Stimulated activated naive CD4-positive, alpha-beta T cell (primary cell): ENCODE measurements at places on chromosomes 2 and 18.

DNA sequence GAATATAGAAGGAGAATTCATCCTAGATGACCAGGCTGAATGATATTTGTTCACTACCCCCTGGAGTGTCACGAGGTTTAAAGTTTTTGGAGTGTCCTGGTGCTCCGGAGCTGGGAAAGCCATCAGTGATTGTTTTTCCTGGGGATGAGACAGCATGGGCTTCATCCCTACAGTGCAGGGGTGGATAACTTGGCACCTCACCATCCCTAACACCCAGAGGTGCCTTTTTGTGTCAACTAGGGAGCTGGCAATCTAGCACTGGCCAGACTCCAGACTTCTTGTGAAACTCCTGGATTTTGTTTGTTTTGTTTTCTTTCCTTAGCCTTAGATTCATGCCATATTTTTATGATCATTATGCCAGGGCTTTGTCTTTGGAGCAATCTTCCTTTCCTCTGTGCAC is 164.8 kb downstream of the PRKCE start:
- no peak for DNase-seq

DNA sequence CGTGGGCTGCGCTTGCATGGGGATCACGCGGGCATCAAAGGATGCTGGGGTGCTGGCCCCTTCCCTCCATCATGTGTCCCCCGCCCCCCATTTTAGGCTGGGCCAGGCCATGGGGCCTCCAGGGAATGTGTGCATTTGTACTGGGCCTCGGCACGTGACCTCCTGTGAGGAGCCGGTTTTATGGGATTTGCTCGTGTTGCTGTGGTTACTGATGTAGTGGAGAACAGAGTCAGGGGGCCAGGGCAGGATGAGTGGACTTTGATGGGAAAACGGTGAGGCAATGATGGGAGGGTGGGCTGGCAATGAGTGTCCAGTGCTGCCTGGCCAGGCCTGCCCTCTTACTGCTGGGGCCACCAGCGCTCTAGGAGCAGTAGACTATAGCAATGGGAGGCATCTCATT is 257.7 kb downstream of the LOXHD1 start:
- no peak for DNase-seq

DNA sequence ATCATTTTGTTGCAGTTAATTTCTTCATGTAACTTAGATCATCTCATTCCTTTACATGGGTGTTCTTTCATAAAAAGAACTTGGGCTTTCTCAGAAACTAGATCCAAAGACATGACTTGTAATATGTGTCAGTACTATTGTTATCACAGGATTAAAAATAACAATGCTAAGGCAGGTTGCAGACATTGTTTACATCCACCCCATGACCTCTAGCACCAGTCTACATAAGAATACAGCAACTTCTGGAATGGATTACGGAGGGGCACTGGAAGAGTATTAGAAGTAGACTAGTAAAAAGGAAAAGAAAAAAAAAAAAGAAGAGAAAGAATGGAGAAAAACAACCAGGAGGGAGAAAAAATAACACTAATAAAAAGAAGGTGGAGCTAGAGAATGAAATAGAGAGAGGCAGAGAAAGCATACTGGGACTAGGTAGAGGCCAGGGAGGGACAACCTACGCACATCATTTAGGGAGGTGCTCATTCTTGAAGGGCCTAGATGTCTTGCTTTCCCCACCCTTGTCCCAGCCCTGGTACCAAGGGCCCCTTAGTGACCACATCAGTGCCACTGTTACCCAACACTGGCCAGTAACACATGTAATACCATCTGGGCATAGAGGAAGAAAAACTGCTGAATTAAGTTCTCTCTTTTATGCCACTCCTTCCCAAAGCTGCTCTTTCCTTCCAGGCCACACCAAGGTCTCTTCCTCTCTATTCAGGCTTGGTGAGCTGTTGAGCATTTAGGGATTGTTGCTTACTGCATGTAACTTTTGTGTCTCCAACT is 70.6 kb upstream of the KLF7 start:
- no peak for DNase-seq

DNA sequence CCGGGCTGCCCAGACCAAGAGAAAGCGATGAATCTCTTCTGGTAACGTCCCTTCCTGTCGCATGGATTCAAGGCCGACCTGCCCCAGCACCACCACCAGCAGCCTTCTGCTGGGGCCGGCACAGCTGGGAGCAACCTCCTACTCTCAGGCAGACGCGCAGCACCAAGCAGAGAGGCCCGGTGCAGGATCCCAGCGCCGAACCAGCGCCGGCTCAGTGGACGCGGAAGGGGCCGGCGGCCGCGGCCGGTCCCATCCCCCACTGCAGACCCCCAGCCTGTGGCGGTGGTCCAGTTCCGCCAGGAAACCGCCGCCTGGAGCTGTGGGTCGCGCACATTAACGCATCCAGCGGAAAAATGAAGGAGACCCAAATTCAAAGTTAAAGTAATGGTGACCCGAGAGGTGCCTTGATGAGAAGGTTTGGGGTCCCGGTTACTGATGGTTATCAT is 525 bp upstream of the MAL start:
- DNase-seq = no peak

DNA sequence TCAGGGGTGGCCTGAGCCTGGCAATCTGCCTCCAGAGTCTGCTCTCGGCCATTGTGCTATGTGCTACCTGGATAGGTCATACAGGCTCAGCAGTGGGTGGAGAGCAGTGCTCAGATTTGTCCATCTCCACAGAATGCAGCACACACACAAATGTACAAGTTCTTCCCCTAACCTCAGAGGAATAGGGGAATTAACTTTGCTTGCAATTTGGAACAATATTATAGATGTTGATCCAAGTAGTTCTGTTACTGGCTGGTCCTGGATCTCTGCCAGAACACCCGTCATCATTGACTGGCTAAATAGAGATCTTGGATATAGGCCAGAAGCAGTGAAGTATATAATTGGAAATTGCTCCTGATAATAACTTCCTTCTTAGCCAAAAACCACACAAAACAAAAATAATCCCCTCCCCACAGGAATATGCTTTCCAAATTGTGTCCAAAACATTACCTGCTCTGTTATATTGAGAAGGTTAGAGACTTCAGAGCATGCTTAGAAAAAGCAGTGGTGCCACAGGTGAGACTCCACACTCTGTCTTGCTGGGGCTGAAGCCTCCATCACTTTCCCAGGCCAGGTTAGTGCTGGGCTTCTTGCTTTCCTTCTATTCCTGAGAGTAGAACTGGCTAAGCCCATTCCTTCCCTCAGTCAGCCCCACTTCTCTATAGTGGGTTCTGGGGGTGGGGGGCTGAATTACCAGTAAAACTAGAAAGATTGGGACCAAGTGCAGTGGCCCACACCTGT is 38.8 kb downstream of the NCAPH start:
- DNase-seq = no peak

GRCh38 chr2:231890896-231891513 is 35.2 kb downstream of the NPPC start:
- no peak for DNase-seq

- no peak for DNase-seq
Measured at GRCh38 chr2:70511971-70512729, 41.5 kb downstream of the TGFA start.

GRCh38 chr2:119625226-119625625 is 53.8 kb upstream of the TMEM177 start:
- no peak for DNase-seq

DNA sequence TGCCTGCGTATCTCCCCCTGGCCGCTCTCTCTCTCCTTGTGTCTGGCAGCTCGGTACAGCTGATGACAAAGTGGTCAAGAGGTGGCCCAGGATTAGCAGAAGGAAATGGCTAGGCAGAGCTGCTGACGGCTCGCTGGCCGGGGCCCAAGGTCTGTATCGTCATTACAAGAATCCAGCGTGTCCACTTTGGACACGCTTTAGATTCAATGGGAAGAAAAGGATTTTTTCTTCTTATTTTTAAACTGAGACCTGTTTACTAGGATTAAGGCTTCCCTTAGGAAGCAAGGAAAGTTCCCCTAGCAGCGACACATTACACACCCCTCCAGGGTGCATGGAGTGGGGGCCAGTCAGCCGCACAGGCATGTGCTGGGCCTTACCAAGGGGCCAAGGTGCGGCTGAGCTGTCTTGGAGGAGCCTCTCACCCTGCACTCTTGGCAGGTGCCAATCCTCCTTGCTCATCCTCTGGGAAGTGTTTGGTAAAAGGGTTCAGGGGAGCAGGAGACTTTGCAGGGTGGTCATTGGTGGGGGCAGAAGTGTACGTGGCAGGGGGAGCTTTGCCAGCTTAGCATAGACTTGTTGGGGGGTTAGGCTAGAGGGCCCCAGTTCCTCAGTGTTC is 76.8 kb downstream of the POLR1A start:
- no peak for DNase-seq

DNA sequence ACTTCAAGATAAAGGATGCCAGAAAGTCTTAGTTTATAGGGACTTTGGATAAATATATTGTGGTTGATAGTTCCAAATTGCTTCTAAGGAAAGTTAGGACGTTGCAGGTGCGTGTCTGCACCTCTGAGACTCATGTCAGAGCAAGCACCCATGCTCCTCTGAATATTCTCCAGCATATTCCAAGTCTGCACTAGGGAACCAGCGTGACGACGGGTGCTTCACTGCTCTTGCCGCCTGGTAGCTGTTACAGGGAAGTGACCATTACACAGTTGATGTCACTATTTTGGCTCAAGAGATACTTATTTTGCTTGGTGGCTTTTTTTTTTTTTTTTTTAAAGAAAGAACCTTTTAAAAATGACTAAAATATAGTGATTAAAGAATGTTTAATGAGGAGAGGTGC is 35.6 kb downstream of the GATA6 start:
- DNase-seq = no peak

DNA sequence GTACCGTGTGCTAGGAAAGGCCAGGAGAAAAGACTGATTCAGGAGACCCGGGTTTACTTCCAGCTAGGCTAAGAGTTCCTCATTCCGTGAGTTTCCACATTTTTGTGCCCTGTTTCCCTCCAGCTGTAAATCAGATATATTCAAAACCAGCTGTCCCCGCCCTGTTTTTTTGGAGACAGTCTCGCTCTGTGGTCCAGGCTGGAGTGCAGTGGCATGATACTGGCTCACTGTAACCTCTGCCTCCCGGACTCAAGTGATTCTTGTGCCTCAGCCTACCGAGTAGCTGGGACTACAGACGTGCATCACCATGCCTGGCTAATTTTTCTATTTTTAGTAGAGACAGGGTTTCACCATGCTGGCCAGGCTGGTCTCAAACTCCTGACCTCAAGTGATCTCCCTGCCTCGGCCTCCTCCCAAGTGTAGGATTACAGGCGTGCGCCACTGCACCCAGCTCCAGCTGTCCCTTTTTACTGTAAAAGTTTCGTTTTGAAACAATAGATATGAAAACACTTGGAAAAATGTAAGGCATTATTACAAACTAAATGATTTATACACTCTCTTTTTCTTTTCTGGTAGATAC is 112.8 kb upstream of the SEC11C start:
- DNase-seq = no peak

DNA sequence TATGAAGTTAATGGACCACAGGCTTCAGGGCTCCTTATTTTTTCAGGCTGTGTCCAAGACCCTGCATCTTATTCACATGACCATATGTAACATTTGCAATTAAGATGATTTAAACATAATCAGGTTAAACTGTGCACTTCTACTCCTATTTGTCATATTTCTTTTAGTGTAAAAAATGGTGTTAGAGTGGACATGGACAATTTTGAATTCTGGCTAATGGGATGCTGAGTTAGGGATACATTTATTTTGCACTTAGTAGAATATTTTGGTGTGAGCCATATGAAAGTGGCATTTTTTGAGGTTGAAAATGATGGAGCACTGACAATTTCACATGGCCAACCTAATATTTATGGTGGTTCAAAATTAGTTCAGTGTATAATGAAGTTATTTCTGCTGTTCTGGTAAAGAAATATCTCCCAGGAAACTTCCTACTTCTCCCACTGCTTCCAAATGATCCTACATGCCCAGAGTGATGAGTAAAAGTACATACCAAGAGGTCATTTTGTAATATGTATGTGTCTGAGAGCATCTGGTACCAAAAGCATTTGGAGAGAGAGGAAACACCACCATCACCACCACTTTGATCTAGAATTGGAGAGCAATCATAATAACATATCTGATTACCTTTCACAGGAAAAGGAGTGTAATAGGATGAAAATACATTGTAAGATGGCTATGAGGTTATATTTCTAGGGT is 36.0 kb downstream of the GULP1 start:
- DNase-seq = no peak

DNA sequence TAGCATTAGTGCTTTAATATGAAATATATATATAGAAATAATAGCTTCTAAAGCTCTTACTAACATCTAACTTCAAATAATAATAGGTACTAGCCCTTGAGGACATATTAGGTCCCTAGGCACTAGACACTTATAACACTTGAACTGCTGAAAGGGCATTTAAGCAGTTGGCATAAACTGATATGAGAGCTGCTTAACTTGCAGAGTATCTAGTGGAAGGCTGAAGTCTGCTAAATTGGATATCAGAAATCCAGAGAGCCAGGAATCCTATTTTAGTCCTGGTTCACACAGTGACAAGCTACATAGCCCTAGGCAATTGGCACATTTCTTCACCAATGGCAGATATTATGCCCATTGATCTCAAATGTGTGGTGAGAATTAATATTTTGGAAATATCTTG is 326.9 kb upstream of the UBE2E3 start:
- DNase-seq = no peak

- DNase-seq = no peak
Measured at GRCh38 chr2:55486426-55486825, 33.1 kb upstream of the CFAP36 start.

- DNase-seq = no peak
Measured at GRCh38 chr2:84280873-84281272, 178.2 kb downstream of the SUCLG1 start.

DNA sequence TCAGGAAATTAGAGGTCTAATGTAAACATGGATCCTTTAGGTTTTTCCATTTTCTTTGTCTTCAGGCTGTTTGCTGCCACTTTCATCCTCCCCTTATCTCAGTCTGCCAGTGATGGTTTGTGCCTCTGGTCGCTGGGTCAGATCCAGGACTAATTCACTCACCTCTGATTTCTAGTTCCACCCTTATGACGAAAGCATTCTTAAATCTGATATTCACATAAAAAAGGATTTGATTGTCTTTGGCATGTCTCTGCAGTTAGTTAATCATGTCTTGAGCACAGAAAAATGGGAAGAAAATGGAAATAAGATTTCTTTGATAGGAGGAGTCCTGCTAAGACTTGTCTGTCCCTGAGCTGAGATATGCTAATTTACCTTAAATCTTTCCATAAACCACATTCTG is 4.6 kb downstream of the IL1RL1 start:
- DNase-seq = no peak

DNA sequence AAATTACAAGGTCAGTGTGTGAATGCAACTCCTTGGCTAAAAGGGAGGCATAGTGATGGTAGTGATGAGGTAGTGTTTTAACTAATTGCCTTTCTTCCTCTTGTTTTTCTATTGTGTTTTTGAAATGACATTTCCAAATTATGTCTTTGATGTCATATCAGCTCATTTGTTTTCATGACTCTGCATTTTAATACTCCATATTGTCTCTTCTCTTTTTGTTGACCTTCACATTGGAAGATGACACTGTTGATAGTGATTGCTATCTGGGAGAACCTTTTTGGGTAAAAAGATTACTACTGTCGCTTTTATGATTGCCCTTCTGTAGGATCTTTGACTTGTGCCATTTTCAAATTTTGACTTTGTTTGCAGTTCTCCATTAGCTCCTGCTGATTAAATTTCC is 3.0 kb downstream of the GIGYF2 start:
- no peak for DNase-seq
